Omental fat pad (tissue), 4 donors: ENCODE measurements at places on chromosomes 2 and 18. TPM values are rescaled to one million over a fixed set of nuclear protein-coding genes. Genes with fewer than 3 reads are reported as not detected.

GRCh38 chr18:46301571-46301970, 197.4 kb downstream of the HAUS1 start:
- no peak for DNase-seq

- no peak for DNase-seq
Observed at GRCh38 chr2:203498161-203498560, 36.9 kb downstream of the RAPH1 start.

- no peak for DNase-seq
Observed at GRCh38 chr18:41436772-41437171, 518.3 kb upstream of the PIK3C3 start.

DNA sequence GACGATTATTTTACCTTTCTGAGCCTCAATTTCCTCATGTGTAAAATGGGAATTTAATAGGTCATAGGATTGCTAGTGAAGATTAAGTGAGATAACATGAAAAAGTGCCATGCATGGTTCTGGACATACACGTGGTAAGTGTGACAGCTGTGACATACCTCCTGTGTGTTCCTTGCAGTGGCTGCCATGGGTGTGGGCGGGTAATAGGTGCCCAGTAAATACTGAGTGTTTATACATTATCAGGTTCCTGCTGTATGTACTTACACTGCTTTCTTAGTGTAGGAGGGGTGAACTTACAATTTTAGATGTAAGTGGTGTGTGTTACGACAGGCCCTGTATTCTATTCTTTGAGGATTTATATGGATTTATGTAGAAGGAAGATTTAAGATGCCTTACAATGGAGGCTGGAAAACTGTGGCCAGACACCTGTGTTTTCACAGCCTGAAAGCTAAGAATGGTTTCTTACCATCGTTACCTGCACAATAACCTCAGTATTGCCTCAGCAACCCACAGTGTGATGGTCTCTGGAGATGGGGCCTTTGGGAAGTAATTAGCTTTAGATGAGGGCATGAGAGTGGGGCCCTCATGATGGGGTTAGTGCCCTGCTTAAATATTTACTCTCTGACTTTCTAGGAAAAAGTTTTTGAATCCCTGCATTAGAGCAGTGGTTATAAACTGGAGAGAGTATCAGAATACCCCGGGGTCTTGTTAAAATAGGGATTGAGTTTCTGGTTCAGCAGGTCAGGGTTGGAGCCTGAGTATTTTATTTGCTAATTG, 78.1 kb downstream of the ASAP2 start:
- no peak for DNase-seq

- no peak for DNase-seq
Observed at GRCh38 chr2:9638532-9638931, 7.7 kb upstream of the YWHAQ start.

NEU4 gene
- 0.79 TPM for total RNA-seq

DNA sequence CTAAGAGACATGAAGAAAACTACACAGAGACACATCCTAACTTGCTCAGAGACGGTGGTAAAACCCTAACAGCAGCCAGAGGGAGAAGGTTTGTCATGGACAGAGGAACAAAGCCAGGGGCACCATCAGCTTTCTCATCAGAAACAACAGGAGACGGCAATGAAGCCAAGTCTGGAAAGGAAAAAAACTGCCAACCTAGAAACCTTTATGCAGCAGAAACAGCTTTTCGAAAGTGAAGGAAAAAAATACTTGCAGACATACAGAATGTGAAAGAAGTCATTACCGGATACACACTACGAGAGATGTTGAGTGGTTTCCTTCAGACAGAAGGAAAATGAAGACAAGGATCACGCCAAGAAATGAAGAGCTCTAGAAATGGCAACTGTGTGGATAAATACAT, 55.9 kb downstream of the ANO7 start:
- DNase-seq = no peak

DNA sequence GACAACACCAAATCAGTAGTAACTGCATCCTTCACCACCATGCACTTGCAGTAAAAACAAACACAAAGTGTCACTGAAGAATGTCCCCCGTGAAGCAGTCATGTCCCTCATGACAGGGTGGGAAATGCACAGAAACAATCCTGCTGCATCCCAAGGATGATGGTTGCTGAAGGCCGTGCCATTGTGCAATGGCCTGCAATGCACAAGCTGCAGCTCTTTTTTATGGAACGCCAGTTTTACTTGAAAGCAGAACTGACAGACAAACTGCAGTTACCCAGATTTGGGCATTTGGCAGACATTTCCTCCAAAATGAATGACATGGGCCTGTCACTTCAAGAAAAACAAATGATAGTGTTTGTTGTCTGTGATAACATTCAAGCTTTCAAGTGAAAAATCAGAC, 2.4 kb upstream of the CHST10 start:
- DNase-seq = no peak

ASB18 gene
- total RNA-seq = not detected

DNA sequence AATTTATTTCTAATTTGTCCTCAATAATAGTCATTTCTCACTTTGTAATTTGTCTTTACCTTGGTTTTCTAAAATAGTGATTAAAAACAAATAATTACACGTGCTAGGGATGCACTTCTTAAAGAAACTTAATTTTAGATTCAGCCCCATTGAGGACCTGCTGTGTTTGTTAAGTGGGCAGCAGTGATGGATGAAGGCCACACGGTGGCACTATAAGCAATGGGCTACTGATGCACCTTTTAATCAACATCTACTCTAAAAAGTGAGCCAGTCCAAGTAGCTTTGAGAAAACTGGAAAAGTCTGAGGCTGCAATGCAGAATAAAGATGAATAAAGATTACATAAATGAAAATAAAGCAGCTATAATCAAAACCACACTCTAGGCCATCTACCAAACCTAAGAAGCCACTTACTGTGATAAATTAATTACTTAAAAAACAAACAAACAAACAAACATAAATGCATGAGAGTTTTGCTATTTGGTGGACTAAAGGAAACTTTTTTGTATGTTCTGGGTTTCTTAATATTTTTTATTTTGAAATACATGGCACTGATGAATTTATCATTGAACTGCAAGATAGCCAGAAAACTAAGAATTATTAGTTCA, 89.3 kb downstream of the PDE11A start:
- DNase-seq = no peak

DNA sequence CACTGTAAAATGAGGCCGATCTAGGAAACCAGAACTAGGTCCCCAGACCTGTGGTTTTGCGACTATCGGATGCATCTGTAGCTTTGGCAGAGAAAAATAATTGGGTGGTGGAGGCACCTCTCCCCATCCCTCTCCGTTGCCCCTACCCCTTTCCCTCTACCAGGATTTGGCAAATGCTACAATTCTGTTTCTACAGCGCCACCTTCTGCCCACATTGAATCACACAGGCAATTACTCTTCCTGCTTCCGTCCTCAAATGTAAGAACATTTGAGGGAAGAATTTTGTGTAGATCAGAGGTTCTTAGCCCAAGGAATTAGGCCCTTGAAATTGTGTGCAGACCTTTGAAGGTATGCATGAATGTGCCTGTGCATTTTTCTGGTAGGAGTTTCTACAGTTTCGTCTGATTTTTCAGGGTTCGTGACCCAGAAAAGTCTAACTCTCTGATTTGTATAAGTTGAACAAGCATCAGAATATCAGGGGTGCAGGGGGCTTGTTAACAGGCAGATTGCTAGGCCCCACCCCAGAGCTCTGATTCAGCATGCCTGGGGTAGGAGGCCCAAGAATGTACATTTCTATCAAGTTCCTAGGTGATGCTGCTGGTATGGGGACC, 11.2 kb downstream of the ATP6V1B1 start:
- DNase-seq = no peak

DNA sequence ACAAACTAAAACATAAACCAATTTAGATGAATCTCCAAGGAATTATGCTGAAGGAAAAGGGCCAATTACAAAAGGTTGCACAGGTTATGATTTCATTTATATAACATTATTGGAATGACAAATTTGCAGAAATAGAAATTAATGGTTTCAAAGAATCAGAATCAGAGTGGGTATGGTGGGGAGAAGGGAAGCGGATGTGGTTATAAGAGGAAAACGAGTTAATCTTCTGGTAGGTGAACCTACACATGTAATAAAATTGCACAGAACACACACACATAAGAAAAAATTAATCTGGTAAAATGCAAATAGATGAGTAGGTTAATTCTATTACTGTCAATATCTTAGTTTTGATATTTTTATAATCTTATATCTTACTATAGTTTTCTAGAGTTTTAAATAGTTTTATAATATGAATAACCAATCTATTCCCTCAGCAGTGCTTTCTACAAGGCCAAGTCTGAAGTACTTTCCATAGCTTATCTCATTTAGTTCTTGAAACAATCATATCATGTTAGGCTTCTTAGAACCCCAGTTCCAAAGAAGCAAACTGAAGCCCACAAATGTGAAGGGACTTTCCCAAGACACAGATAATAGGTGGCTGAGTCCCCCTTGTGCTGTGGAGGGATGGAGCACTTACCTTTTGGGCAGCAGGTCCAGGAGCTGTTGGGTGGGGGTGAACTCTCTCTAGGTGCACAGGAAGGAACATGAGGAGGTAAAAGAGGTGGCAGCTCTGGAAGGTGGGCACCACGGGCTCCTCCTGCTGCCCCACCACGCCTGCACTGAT, 31.5 kb downstream of the ZNF519 start:
- DNase-seq = no peak

- DNase-seq = no peak
Observed at GRCh38 chr2:233267516-233268245, 16.2 kb downstream of the ATG16L1 start.

- no peak for DNase-seq
Observed at GRCh38 chr2:210630873-210631560, 74.6 kb downstream of the CPS1 start.

DNA sequence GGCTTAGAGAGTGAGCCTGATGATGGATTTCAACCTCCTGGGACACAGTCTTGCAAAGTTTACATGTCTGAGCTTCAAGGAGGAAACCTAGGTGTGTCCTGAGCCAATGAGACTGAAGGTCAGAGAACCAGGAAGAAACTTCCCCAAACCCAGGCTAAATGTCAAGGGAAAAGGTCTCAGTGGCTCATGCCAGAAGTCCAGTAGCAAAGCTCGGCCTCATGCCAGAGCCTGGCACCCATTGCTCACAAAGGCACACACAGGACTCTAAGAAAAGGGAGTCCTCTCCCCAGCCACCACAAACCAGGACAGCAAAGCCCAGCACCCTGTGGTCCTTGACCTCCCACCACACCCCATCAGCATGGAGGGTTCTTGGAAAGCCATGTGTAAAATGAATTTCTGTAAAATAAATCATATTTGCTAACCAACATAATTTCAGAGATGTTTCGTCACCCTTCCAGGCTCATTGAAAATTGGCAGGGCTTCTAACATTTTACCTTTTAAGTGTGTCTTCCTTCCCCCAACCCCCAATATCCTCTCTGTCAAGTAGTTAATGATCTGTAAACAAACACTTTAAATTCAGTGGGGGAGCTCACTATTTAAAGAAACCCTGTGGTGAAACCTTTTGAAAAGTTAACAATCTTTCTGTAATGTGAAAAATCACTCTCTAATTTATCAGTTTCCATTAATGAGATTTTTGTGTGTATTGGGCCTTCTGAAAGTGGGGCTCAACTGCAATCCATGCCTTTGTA, 77.1 kb downstream of the BCL11A start:
- DNase-seq = no peak

HOXD13 gene
- not detected for total RNA-seq

GRCh38 chr2:226325526-226325925, 474.1 kb downstream of the IRS1 start:
- no peak for DNase-seq

- no peak for DNase-seq
Observed at GRCh38 chr2:88016960-88017779, 823 bp upstream of the RNU2-63P start.

PRKAG3 gene
- not detected for total RNA-seq

- DNase-seq = no peak
Observed at GRCh38 chr2:55856936-55857335, 66.6 kb downstream of the EFEMP1 start.

SIX3 gene
- not detected for total RNA-seq

DNA sequence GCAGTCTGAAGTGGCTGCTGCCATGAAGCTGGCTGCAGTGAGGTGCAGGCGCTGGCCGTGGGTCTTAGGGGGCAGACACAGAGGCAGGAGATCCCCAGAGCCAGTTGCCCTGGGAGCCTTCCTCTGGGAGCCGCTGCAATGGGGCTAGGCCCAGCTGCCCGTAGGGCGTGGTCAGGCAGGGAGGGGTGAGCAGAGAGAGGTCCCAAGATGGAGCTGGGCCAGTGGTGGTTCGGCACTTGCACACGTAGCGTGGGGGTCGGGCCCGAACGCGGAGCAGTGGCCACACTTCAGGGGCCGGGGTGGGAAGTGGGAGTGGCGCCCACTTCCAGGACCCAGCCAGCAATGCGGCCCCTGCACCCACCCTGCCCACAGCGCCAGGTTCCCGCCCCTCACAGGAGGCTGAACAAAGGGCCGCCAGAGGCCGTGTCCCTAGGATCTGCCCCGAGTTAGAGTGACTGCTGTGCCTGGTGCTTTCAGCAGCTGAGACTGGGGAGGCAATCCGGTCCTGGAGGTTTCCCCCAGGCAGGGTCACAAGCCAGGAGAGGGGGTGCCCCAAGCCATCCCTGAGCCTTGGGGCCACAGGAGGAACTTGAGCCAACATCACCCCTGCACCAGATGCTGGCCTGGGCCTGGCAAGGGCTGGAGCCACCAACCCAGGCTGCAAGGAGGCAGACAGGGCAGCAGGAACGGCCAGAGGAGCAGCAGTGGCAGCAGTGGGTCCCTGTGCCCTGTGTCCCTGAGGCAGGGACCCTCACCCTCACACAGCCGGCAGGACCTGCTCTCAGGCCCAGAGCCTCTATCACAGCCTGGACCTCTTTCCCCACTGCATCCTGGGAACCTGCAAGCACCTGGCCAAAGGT, 21.3 kb upstream of the SP140L start:
- DNase-seq = no peak

- DNase-seq = no peak
Observed at GRCh38 chr2:230172852-230173251, 46.9 kb downstream of the SP110 start.

DNA sequence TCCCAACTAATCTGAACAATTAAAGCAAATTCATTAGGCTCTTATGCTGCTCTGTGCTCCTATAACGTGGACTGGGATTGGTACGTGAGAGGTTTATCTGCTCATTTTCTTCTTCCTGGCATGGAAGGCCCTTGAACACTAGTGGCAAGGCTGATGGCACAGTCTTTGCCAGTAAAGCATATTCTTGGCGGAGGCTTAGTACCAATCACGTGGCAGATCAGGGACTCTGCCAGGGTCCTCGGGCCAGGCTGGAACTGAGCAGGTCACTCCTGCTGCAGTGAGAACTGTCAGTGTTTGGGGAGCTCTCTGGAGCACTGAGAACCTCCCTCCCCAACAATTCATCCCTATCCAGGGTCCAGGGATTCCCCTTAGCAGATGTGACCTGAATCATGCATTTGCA, 3.7 kb upstream of the ALPK2 start:
- no peak for DNase-seq

TMEM18 gene
- total RNA-seq = 18.9 TPM

GRCh38 chr2:134461511-134461910, 207.6 kb downstream of the MGAT5 start:
- DNase-seq = no peak

DNA sequence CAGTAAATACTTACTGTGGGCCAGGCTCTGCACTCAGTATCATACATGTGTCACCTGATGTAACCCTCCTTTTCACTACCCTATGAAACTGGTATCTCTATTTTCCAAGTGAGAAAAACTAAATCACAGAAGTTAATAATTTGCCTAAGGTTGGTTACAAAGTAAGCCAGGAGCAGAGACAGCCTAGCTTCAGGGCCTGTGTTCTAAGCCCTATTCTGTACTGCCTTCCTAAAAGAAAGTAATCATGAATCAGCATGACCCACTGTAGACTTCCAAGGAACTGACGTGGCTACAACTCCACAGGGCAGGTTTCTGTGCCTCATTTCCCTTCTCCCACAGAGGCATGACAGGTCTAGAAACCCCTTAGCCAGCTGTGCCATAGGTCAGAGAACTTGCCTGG, 14.3 kb downstream of the ZNF142 start:
- DNase-seq = no peak

GRCh38 chr2:209790066-209790728, 18.6 kb downstream of the UNC80 start:
- DNase-seq = no peak
